Epithelial cell of prostate (primary cell): ENCODE measurements at places on chromosomes 1 and 21.

DNA sequence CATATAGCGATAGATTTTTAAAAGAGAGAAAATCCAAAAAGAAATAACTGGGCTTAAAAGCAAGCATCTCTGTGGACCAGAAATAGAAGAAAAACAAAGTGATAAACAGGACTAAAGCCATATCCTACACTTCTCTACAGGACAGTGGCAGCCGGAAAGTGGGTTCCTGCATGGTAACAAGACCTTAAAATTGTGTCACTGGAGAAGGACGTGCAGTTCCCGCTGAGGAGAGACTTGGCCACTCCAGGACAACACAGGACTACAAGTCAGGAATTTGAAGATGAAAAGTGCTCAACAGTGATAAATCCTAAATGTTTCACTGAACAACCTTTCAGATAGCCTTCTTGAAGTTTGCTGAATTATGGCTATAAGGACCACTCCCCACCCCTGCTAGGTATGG lies 1.9 kb upstream of the HLCS start:
- no peak for DNase-seq

DNA sequence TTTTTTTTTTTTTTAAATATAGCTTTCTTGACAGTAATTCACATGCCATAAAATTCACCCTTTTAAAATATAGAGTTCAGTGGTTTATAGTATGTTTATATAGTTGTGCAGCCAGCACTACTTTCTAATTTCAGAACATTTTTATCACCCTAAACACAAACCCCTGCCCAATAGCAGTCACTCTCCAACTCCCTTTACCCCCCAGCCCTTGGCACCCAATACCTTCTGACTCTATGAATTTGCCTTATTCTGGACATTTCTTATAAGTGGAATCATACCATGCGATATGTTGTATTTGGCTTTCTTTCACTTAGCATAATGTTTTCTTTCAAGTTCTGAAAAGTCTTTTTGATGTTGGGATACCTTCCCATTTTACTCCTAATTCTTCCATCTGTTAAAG lies 42.5 kb upstream of the NEXN start:
- DNase-seq = no peak

DNA sequence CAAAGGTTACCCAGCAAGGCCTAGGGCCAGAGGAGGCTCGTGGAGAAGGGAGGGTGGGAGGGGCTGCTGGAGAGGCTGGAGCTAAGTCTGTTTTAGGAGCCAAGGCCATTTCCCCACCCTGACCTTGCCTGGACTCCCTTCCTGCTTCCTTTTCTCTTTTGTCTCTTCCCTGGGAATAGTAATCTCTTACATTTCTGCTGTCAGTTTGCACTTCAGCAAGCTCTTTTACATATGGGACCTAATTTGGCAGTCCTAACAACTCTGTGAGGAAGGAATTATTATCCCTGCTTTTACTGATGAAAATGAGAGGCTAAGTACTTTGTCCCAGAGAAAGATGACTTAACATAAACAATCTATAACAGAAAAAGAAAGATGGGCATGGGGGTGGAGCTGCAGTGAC lies 13.8 kb downstream of the OPTC start:
- no peak for DNase-seq

- DNase-seq = no peak
Measured at GRCh38 chr1:70387507-70387906, 23.6 kb upstream of the CTH start.
